ENCODE measurements at places on chromosomes 3 and 15.

DNA sequence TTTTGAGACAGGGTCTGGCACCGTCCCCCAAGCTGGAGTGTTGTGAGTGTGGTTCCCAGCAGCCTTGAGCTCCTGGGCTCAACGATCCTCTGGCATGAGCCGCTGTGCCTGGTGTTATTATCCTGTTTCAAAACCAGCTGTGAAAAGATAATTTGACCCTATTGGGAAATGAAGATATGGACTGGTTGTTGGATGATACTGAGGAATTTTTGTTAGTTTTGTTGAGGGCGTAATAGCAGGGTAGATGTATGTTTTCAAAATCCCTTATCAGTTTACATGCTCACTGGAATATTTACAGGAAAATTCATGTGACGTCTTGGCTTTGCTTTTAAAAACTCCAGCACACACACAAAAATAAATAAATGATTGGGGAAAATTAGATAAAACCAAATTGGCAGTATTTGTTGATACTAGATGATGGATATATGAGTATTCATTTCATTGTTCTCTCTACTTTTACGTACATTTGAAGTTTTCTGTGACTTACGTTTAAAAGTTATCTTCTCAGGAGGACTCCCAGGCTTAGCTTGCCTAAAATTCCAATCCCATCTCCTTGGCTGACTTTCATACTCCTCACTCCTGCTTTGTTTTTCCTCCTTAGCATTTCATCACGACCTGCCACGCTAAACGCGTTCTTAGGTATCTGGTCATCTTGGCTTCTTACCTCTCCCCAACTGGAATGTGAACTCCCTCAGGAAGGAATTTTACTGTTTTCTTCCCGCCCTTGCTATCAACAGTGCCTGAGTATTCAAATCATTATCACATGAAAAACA is 56.8 kb upstream of the TFRC start:
- DNase-seq: no peak

DNA sequence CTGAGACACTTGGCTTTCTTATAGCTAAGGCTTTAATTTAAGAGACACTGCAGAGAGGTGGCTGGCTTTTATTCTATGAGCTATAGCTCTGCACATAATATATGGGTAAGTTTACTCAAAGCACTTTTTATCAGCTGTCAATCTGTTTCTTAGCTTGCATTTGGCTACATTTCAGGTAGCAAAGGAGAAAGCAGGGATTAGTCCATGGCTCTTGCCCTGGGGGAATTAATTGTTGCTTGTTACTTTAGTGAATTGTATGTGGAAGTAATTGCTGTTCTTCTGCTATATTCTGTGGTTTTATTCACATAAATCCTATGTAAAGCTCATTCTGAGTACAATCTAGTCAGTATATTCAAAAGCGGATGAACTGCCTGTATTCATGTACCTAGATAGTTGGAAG is 14.4 kb upstream of the CCDC39 start:
- DNase-seq: no peak

DNA sequence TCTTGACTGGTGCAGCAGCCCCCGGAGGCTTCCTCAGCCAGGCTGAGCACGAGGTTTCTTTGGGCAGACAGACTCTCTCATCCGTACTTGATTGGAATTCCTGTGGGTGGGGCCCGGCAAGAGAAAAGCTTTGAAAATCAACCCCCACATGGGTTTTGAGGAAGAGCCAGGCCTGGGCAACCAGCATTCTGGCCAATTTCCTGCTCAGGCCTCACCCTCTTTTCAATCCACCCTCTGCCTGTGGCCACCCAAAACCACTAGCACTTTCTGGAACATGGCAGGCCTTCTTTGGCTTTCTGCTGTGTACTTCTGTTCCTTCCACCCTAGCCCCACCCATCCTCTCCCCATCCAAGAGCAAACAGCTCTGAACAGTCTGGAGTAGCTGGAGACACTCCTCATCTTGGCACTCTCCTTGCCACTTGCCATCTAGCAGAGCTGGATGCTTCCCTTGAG is 5.9 kb downstream of the MYO5C start:
- DNase-seq: no peak

DNA sequence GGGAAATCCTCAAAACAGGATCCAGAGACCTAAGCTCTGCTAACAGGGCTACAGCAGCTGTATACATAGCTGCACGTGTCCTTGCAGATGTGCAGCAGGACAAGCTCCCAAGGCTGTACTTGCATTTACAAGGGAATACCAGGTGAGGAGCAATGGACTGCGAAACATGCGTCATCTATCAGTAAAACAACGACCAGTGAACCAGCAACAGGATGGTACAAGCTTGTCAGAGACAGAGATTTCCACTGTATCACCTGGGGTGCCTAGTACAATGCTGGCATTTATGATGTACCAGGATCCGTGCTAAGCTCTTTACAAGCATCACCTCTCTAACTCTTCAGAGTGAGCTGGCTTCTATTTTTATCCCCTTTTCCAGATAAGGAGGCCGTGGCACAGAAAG is 227.3 kb downstream of the FOXP1 start:
- no peak for DNase-seq

- DNase-seq: no peak
Observed at GRCh38 chr15:82832601-82833361, 23.4 kb downstream of the WHAMM start.

GRCh38 chr3:68239542-68239941 is 585.1 kb upstream of the SUCLG2 start:
- DNase-seq: peak; percentile 61

DNA sequence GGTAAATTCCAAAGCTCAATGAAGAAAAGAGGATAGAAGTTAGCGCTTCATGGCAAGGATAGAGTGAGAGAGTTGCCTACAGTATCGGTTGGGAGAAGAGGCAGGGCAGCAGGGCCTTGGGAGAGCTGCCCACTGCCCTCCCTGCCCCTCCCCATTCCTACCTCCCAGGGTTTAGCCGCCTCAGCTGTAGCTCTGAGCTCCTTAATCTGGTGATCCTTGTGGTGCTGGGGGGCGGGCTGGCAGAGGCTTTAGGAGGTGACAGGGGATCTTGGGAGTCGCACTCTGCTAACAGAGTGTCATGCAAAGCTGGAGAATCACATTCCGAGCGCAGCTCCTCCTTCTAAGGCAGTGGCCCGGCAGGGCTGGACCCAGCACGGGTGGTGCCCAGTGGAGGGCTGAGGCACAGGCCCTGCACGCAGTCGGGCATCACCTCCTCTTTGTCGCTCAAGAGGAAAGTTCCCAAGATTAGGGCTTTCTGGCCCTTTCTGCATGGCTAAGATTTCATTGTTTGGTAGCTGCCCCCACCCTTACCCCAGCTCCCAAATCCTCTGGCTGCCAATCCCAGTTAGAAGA is 57.1 kb upstream of the POLG start:
- DNase-seq: no peak

- no peak for DNase-seq
Observed at GRCh38 chr15:40328751-40329150, 5.3 kb downstream of the INAFM2 start.
